ENCODE measurements at places on chromosomes 3 and 15.

DNA sequence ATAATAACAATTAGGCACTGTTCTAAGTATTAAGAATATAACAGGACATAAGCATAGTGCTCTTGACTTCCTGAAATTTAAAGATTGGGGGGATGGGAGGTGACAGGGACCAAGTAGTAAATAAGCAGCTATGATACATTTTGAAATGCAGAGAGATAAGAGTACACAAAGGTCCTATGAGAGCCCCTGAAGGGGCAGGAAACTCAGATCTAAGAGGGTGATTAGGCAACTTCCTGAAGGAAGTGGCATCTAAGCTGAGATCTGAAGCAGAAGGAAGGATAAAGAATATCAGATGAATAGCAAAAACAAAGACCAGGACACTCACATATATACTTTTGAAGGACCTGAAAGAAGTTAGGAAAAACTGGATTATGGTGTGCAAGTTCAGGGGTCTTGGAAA, 415.2 kb upstream of the FRG2C start:
- no peak for DNase-seq

DNA sequence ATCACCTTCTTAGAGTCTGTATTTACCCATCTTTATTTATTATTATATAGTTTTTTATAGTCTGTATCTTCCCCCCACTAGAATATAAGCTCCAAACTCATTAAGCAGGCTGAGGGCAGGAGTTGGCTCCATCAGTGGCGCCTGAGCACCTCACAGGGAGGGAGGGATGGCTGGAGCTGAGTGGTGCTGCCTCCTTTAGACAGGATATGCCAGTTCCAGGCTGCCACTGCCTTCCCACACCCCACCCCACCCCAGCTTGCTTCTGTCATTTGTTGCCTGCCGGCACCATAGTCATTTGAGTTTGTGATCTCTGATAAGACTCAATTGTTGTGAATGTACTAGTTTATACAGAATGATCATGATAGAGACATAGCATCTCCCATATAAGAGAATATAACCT, 85.5 kb downstream of the KLHL25 start:
- no peak for DNase-seq

DNA sequence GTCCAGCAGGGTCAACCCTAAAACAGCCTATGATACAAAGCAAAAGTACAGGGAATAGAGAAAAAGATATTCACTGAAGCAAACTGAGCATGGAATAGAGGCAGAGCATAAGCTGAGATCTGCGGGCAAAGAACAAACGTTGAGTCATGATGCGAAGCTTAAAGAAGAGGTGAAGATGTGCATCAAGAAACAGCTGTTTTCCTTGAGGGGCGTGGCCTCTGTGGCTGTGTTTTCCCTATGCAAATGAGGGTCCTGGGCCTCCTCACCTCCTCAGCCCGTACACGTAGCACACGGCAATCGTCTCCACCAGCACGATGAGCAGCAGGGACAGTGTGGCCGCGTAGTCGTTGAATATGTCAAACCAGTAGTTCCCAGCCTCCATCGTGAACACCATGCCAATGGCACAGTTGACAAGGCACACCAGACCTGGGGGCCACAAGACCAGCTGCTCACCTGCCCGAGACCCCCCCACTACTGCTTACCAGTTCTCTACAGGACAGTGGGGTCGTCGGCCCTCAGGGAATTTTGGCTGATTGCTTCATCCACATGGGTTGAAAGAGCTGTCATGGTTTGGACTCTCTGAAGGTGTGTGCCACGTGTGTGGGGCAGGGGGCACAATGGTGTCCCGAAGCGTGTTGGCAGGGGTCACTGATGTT, 33.6 kb downstream of the SLC6A20 start:
- no peak for DNase-seq

- DNase-seq: no peak
Measured at GRCh38 chr3:149702691-149703441, 45.0 kb upstream of the WWTR1 start.

GRCh38 chr3:24220859-24221657, 273.6 kb downstream of the THRB start:
- DNase-seq: no peak

- DNase-seq: no peak
Measured at GRCh38 chr3:109057056-109057455, 60.9 kb downstream of the MORC1 start.

DNA sequence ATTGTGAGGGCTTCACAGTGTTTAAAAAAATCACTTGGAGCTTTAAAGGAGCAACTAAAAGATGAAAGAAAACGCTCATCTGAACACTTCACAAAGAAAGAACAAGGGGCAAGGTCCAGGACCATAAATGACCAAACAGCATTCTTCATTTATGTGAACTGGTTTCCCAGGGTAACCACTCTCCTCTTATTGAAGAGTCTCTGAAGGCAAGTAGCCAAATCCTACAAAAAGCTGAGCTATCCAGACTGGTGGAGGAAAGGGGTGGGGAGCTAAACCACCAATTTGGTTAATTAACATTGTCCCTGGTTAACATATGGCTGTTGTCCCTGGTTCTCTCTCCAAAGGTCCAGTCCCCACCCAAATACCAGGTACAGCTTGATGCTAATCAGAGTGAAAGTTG, 58.1 kb downstream of the OSBPL10 start:
- no peak for DNase-seq

DNA sequence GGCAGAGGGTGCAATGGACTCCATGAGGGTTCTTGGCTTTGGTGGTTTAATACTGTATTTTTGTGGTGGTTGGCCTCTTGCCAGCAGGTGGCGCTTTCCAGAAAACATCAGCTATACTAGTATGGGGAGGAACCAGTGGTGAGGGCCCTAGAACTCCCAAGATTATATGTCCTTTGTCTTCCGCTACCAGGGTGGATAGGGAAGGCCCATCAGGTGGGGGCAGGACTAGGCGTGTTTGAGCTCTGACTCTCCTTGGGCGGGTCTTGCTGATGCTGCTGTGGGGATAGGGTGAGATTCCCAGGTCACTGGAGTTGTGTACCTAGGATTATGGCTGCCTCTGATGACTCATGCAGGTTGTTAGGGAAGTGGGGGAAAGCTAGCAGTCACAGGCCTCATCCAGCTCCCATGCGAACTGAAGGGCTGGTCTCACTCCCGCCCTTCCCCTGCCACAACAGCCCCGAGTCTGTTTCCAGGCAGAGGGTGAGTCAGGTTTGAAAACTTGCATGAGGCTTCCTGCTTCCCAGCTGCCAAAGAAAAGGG, 357.7 kb downstream of the OTOL1 start:
- no peak for DNase-seq

GRCh38 chr3:23991683-23992628, 46.9 kb downstream of the NR1D2 start:
- DNase-seq: no peak

DNA sequence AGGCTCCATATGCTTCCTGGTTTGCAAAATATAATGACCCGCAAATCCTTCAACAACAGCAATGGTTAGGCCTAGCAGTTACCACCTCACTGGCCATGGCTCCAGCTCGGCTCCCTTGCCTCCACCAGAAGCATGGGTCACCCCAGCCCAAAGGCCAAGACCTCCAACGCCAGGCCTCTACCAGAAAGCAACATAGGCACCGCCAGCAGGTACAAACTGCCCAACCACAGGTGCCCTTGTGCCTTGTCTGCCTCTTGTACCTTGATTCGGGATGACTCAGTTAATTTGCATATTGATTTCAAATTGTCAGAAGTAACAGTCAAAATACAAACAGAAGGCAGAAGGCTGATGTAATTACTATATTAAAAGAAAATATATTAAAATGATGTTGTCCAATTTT, 124.7 kb downstream of the IL5RA start:
- no peak for DNase-seq
